Upper lobe of right lung (tissue), 1 donor: ENCODE measurements at places on chromosomes 13 and 19. TPM values are rescaled to one million over a fixed set of nuclear protein-coding genes. Genes with fewer than 3 reads are reported as not detected.
A peak's percentile ranks its signal among the peaks of the same experiment; 100 is the strongest.

GRCh38 chr19:4759388-4760284 lies 31.9 kb upstream of the FEM1A start:
- peak; percentile 96 for DNase-seq
- H3K4me3 ChIP-seq = peak overlapping the region; percentile 37
- H3K27me3 ChIP-seq = peaks cover 25% of the 10 kb centered on the region
- H3K4me1 ChIP-seq = peaks cover 6% of the 10 kb centered on the region
- H3K27ac ChIP-seq = no peak overlapping the region
- H3K36me3 ChIP-seq = no peaks in the 10 kb centered on the region

GRCh38 chr13:37338726-37339385 lies 233.4 kb upstream of the CSNK1A1L start:
- H3K36me3 ChIP-seq = no peaks in the 10 kb centered on the region
- H3K27me3 ChIP-seq = no peaks in the 10 kb centered on the region
- no peak for DNase-seq
- no peak overlapping the region for H3K27ac ChIP-seq

- no peaks in the 10 kb centered on the region for H3K36me3 ChIP-seq
- no peaks in the 10 kb centered on the region for H3K27me3 ChIP-seq
- H3K4me3 ChIP-seq = no peak overlapping the region
- H3K4me1 ChIP-seq = no peaks in the 10 kb centered on the region
- no peak overlapping the region for H3K27ac ChIP-seq
- DNase-seq = no peak
These were observed 18.0 kb upstream of the ZNF681 start for GRCh38 chr19:23776507-23777205.

DNA sequence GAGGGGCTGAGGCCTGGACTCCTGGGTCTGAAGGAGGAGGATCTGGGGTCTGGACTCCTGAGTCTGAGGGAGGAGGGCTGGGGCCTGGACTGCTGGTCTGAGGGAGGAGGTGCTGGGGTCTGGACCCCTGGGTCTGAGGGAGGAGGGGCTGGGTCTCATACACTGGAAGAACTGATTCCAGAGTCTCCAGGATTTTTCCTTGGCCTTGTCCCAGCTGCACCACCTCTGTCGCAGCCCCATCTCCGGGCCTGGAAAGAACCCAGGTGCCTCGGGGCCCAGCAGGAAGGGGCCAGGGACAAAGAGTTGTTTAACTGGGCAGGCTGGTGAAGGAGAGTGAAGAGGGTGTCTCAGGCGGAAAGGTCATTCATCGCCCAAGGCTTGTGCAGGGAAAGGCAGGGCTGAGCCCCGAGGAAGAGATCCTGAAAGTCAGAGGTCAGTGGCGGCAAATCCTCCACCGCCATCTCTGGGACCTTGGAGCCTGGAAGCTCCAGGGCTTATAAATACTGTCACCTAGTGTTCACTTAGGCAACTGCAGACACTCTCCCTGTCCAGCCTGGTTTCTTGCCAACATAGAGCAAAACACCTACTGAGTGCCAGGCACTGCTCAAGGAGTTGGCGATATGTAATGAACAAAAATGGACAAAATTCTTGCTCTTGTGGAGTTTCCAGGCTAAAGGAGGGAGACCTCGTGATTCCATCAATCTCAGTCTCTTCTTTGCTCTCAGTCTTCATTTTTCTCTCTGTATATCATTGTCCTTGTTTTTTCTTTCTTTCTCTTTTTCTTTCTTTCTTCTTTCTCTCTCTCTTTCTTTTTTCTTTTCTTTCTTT lies 4.4 kb upstream of the KCNN4 start:
- H3K36me3 ChIP-seq = no peaks in the 10 kb centered on the region
- H3K4me1 ChIP-seq = peaks cover 5% of the 10 kb centered on the region
- no peak overlapping the region for H3K4me3 ChIP-seq
- H3K27me3 ChIP-seq = peaks cover 8% of the 10 kb centered on the region
- H3K27ac ChIP-seq = no peak overlapping the region

DNA sequence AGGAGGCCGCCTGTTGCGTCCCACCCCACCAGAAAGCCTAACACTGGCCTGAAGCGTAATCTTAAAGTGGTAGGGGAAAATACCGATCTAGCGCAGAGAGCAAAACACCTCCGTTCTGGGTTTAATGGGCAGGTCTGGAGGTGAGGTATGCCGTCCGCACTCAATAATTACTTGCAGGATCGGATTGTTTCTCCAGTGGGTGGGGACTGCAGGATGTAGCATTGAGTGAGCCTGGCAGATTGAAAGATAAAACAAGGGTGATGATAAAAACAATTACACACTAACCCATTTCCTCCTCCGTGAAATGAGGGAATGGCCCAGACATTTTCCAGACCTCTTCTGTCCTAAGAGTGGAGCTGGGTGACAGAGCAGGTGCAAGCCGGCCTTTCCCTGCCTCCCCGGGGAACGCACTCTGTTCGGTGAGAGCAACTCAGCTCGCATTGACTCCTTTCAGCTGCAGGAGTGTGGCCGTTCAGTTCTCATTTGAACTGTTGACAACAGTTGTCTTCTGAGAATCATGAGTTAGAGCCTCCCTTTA lies 110.2 kb upstream of the DOCK9 start:
- H3K27me3 ChIP-seq = no peaks in the 10 kb centered on the region
- peak overlapping the region; percentile 96 for H3K27ac ChIP-seq
- no peaks in the 10 kb centered on the region for H3K36me3 ChIP-seq
- H3K4me3 ChIP-seq = peak overlapping the region; percentile 90

GRCh38 chr19:57559008-57559403 lies 657 bp downstream of the ZNF550 start:
- H3K36me3 ChIP-seq = peaks cover 16% of the 10 kb centered on the region
- DNase-seq = no peak
- peaks cover 17% of the 10 kb centered on the region for H3K4me1 ChIP-seq
- H3K27me3 ChIP-seq = no peaks in the 10 kb centered on the region
- peak overlapping the region; percentile 69 for H3K27ac ChIP-seq

GRCh38 chr19:36573895-36574720 lies 1.0 kb upstream of the ZNF529 start:
- H3K27ac ChIP-seq = peak overlapping the region; percentile 85
- peak overlapping the region; percentile 90 for H3K4me3 ChIP-seq

- no peak overlapping the region for H3K27ac ChIP-seq
- H3K4me1 ChIP-seq = peaks cover 18% of the 10 kb centered on the region
- no peak for DNase-seq
- H3K4me3 ChIP-seq = no peak overlapping the region
These were observed 27.6 kb downstream of the MYO9B start for GRCh38 chr19:17103177-17103576.

GRCh38 chr13:99980824-99981734 lies 505 bp upstream of the ZIC2 start:
- H3K4me3 ChIP-seq = peak overlapping the region; percentile 47
- peaks cover 97% of the 10 kb centered on the region for H3K27me3 ChIP-seq
- DNase-seq = no peak
- H3K27ac ChIP-seq = no peak overlapping the region
- no peaks in the 10 kb centered on the region for H3K36me3 ChIP-seq

DNA sequence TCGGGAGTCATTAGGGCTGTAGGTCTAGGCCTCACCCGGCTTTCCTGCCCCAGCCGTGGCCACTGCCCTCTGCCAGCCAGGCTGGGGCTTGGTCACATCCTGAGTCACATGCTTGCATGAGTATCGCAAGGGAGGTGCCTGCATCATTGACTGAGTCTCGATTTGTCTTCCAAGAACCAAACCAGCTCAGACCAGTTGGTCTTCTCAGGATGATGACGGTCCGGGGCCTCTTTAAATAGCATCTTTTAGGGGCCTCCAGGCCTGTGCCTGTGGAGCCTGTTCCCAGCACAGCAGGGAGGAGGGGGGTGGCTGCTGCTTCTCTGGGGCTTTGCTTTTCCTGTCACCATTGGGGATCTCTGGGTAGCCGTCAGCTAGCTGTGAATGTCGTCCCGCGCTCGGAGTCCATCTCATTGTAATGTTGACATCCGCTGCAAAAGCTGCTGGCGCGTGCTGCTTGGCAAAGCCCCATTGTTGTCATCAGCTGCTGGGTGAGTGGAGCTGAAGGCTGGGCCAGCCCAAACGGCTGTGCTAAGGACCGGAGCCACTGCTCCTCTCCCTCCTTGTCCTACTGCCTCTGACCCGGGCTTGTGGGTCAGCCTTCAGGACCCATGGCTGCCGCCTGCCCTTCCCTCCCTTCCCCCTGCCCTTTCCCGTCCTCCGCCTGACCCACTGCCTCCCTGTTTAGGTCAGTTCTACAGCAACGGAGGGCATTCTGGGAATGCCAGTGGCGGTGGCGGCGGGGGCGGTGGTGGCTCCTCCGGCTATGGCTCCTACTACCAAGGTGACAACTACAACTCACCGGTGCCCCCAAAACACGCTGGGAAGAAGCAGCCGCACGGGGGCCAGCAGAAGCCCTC lies 14.3 kb upstream of the QTRT1 start:
- H3K36me3 ChIP-seq = peaks cover 100% of the 10 kb centered on the region
- DNase-seq = no peak
- no peaks in the 10 kb centered on the region for H3K27me3 ChIP-seq
- H3K4me3 ChIP-seq = no peak overlapping the region
- H3K27ac ChIP-seq = no peak overlapping the region
- H3K4me1 ChIP-seq = no peaks in the 10 kb centered on the region

GRCh38 chr19:40555978-40556689 lies 20.5 kb upstream of the SHKBP1 start:
- no peaks in the 10 kb centered on the region for H3K4me1 ChIP-seq
- H3K27ac ChIP-seq = no peak overlapping the region
- H3K4me3 ChIP-seq = no peak overlapping the region
- no peak for DNase-seq
- no peaks in the 10 kb centered on the region for H3K36me3 ChIP-seq

DNA sequence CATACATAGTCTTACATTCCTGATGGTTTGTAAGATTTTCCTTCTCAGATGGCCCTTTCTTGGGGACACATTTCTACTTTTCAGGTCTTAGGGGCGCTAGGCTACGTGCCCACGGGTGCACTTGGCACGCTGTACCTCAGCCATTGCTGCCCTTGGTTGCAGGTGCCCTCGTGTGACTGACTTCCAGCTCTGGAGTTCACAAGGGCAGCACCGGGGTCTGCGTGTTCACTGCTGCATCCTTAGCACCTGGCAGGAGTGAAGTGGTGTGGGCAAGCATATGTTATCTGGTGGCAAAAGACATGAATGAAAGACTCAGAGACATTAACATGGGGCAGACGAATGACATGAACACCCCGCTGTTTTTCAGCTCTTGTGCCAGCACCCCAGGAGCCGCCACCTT lies 13.3 kb upstream of the WDR88 start:
- no peaks in the 10 kb centered on the region for H3K4me1 ChIP-seq
- H3K27ac ChIP-seq = no peak overlapping the region
- H3K27me3 ChIP-seq = no peaks in the 10 kb centered on the region
- DNase-seq = no peak

GRCh38 chr19:33687481-33688170 lies 65.9 kb downstream of the CHST8 start:
- DNase-seq = peak; percentile 55
- H3K36me3 ChIP-seq = no peaks in the 10 kb centered on the region
- no peak overlapping the region for H3K4me3 ChIP-seq
- H3K27me3 ChIP-seq = peaks cover 40% of the 10 kb centered on the region

DNA sequence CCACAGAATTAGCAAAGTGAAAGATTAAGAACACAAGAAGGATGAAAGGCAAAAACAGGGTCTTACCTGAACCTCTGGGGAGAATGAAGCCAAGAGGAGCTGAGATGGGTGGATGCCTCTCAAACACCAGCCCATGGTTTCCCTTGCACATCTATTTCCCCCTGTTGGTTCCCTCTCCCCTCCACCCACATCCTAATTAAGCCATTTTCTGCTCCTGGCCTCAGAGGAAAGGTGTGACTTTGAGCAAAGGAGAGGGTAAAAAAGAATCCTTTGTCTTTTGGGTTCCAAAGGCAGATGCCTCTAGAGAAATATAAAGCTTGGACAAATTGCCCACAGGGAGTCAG lies 214.9 kb downstream of the RAP2A start:
- H3K4me3 ChIP-seq = no peak overlapping the region
- no peaks in the 10 kb centered on the region for H3K4me1 ChIP-seq
- H3K27ac ChIP-seq = no peak overlapping the region
- DNase-seq = no peak

DNA sequence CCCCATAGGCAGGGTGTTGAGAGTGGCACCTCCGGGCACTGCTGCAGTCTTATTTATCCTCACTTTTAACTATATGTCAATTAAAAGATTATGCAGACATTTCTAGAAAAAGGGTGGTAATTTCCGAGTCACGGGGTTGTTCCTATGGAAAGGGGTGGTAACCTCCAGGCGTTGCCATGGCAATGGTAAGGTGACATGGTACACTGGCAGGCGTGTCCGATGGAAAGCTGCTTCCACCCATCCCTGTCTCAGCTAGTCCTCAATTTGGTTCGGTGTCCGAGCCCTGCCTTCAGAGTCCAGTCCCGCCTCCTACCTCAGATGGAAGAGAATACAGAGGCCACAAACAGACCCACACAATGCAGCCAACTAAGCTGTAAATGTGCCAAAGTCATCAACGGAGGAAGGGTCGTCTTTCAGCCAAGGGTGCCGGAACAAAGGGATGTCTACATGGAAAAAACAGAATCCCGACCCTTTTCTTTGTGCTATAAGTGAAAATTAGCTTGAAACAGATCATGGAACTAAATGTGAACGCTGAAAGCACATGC lies 72.6 kb upstream of the C13orf46 start:
- H3K27ac ChIP-seq = no peak overlapping the region
- DNase-seq = no peak
- H3K4me3 ChIP-seq = no peak overlapping the region
- no peaks in the 10 kb centered on the region for H3K36me3 ChIP-seq
- no peaks in the 10 kb centered on the region for H3K27me3 ChIP-seq

Gene OVOL3
- total RNA-seq = not detected

Gene ZNF160
- total RNA-seq = 35.3 TPM

Gene KLK4
- total RNA-seq = not detected

Gene CEACAM7
- not detected for total RNA-seq

Gene ZNF429
- total RNA-seq = 14.0 TPM

Gene BICRA
- 15.9 TPM for total RNA-seq

Gene USHBP1
- total RNA-seq = 14.0 TPM

Gene ZNF331
- total RNA-seq = 30.1 TPM

Gene CEACAM20
- total RNA-seq = 0.35 TPM
